ENCODE measurements at places on chromosomes 7 and 10. TPM values are rescaled to one million over a fixed set of nuclear protein-coding genes. Genes with fewer than 3 reads are reported as not detected.
A peak's percentile ranks its signal among the peaks of the same experiment; 100 is the strongest.

Gene ACSL5
- 44.4 TPM for polyA plus RNA-seq

Gene ADCYAP1R1
- polyA plus RNA-seq: not detected

Gene DRGX
- polyA plus RNA-seq: not detected

Gene TAS2R41
- 0.19 TPM for polyA plus RNA-seq

Gene DGKI
- polyA plus RNA-seq: not detected

Gene EVX1
- polyA plus RNA-seq: not detected

Gene TAS2R16
- polyA plus RNA-seq: not detected

Gene LRMDA
- polyA plus RNA-seq: 59.6 TPM

Gene UPP1
- 109 TPM for polyA plus RNA-seq

DNA sequence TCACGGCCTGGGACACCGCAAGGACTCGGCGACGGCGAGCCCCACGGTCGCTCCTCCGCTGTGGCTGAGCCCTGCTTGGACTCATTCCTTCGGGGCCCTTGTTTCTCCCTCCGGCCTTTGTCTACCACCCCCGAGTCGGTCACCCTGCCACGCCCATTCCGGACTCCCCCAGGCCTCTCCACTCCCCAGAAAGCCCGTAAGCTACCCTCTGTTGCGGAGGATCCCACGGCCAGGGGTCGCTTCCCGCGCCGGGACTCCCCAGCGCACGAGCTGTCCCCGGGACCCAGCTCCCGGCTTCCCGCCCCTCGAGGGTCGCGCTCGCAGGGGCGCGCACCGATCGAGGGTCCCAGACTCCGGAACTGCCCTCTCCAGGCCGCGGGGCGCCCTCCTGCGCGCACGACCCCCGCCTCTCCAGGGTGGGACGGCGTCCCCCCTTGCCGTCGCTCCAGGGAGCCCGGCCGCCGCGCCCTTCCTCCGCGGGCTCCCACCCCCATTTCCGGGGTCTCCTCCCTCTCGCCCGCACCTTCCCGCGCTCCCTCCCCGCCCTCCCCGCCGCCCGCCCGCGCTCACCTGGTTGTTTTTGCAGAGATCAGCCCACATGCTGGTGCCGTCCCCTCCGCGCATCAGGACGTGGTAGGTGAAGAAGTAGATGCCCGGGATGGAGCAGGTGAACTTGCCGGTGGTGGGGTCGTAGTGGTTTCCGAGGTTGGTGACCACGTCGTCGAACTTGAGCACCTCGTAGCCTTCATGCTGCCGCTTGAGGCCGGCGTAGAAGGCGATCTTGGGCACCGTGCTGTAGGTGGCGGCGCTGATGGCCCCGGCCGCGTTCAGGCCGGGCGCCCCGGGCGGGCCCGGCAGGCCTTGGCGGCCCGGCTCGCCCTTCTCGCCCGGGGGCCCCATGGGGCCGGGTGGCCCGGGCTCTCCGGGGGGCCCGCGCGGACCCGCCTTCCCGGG is 1.5 kb downstream of the C1QL3 start:
- H3K27me3 ChIP-seq: peaks cover 41% of the 10 kb centered on the region
- no peak overlapping the region for H3K4me3 ChIP-seq
- no peaks in the 10 kb centered on the region for H3K36me3 ChIP-seq
- peaks cover 3% of the 10 kb centered on the region for H3K4me1 ChIP-seq

- no peaks in the 10 kb centered on the region for H3K36me3 ChIP-seq
- no peak for DNase-seq
- no peaks in the 10 kb centered on the region for H3K4me1 ChIP-seq
- no peak overlapping the region for H3K4me3 ChIP-seq
- no peak overlapping the region for H3K27ac ChIP-seq
- H3K27me3 ChIP-seq: no peaks in the 10 kb centered on the region
Measured at GRCh38 chr7:20131776-20132175, 85.4 kb downstream of the MACC1 start.

DNA sequence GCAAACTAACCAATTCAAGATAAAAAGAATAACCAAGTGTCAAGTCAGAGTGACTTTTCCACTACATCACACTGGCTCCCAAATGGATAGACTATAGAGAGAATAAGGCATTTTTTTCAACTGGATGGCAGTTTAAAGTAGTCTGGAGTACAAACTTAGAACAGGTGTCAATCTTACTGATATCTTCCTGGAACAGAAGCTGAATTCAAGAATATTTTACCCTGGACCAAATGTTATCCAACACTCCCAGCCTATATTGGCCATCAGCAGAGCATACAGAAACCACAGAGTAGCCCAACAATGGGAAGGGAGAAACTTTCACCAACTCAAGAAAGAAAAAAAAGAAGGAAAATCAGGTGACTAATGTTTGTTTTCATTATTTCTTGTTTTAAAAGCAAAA is 11.5 kb downstream of the IDE start:
- H3K4me1 ChIP-seq: no peaks in the 10 kb centered on the region
- H3K27ac ChIP-seq: no peak overlapping the region
- peaks cover 67% of the 10 kb centered on the region for H3K36me3 ChIP-seq

DNA sequence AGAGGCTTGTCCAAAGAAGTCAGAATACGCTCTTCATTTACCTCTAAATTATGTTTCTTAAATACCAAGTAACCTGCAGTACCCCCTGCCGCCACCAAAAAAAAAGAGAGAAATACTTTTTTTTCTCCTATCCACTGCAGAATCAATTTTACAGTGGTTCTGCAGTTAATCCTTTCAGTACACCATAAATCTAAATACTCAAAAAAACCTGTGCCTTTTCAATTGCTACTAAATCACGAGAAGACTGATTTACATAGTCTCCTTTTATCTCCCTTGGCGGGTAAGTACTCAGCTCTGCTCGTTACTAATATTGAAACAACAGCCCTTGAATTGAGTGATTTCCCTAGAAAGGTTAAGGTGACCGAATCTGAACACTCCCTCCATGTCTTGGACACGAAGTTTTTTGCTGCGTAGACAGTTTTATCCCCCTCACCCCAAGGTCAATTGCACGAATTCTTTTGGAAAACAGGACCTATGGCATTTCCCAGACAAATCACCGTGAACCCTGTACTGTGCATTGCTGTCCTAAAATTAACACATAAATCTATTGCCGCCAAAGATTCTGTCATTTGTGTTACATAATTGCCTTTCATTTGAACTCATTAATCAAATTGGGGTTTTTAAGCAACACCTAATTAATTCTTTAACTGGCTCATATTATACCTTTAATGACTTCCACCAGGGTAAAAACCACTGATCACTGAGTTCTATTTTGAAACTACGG is 512 bp upstream of the VIM start:
- peak overlapping the region; percentile 77 for H3K4me3 ChIP-seq
- DNase-seq: peak; percentile 65
- peaks cover 50% of the 10 kb centered on the region for H3K4me1 ChIP-seq
- no peaks in the 10 kb centered on the region for H3K27me3 ChIP-seq
- peak overlapping the region; percentile 98 for H3K27ac ChIP-seq

- H3K27ac ChIP-seq: no peak overlapping the region
- no peak for DNase-seq
- no peaks in the 10 kb centered on the region for H3K4me1 ChIP-seq
- H3K27me3 ChIP-seq: no peaks in the 10 kb centered on the region
Measured at GRCh38 chr10:131063311-131063710, 248.2 kb downstream of the TCERG1L start.

- no peak for DNase-seq
- H3K36me3 ChIP-seq: no peaks in the 10 kb centered on the region
- no peak overlapping the region for H3K27ac ChIP-seq
- no peaks in the 10 kb centered on the region for H3K27me3 ChIP-seq
Measured at GRCh38 chr10:24822590-24822989, 98.9 kb upstream of the ARHGAP21 start.

GRCh38 chr10:133474027-133474426 is 20.3 kb downstream of the SCART1 start:
- H3K27ac ChIP-seq: no peak overlapping the region
- H3K4me3 ChIP-seq: no peak overlapping the region
- H3K36me3 ChIP-seq: no peaks in the 10 kb centered on the region
- DNase-seq: no peak
- no peaks in the 10 kb centered on the region for H3K4me1 ChIP-seq
- H3K27me3 ChIP-seq: no peaks in the 10 kb centered on the region

- H3K27me3 ChIP-seq: peaks cover 3% of the 10 kb centered on the region
- H3K4me1 ChIP-seq: peaks cover 16% of the 10 kb centered on the region
- H3K36me3 ChIP-seq: no peaks in the 10 kb centered on the region
- no peak for DNase-seq
- H3K4me3 ChIP-seq: no peak overlapping the region
Measured at GRCh38 chr7:28666154-28666553, 253.8 kb downstream of the CREB5 start.

GRCh38 chr7:30175180-30175579 is 40.4 kb downstream of the MTURN start:
- H3K36me3 ChIP-seq: no peaks in the 10 kb centered on the region
- H3K27me3 ChIP-seq: no peaks in the 10 kb centered on the region
- DNase-seq: no peak
- no peak overlapping the region for H3K27ac ChIP-seq
- H3K4me3 ChIP-seq: no peak overlapping the region
- peaks cover 64% of the 10 kb centered on the region for H3K4me1 ChIP-seq

DNA sequence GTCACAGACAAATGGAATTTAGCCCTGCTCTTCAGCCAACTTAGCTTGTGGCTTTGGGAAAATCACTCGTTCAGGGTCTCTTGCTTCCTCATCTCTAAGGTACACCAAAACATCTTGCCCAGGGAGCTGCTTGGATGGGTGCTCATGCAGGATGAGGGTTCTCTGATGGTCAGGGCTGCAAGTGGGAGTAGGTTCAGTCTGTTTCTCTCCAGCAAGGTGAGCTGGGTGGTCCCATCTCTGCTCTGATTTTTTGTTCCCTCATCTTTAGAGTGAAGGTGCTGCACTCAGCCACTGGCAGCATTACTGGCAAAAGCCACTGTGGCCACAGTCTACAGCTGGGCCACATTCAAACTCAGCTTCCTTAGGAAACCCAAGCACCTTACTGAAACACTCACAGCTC is 149.9 kb upstream of the GPR26 start:
- no peaks in the 10 kb centered on the region for H3K36me3 ChIP-seq
- H3K4me3 ChIP-seq: no peak overlapping the region
- H3K27me3 ChIP-seq: peaks cover 6% of the 10 kb centered on the region
- no peaks in the 10 kb centered on the region for H3K4me1 ChIP-seq
- DNase-seq: no peak

- no peaks in the 10 kb centered on the region for H3K27me3 ChIP-seq
- H3K27ac ChIP-seq: peak overlapping the region; percentile 77
- no peak overlapping the region for H3K4me3 ChIP-seq
- peak; percentile 97 for DNase-seq
- peaks cover 41% of the 10 kb centered on the region for H3K4me1 ChIP-seq
Measured at GRCh38 chr10:113179265-113179664, 229.2 kb downstream of the TCF7L2 start.

- DNase-seq: no peak
- no peak overlapping the region for H3K4me3 ChIP-seq
- H3K36me3 ChIP-seq: no peaks in the 10 kb centered on the region
- no peak overlapping the region for H3K27ac ChIP-seq
- H3K4me1 ChIP-seq: no peaks in the 10 kb centered on the region
- H3K27me3 ChIP-seq: no peaks in the 10 kb centered on the region
Measured at GRCh38 chr10:103713676-103714075, 141.7 kb downstream of the SH3PXD2A start.

DNA sequence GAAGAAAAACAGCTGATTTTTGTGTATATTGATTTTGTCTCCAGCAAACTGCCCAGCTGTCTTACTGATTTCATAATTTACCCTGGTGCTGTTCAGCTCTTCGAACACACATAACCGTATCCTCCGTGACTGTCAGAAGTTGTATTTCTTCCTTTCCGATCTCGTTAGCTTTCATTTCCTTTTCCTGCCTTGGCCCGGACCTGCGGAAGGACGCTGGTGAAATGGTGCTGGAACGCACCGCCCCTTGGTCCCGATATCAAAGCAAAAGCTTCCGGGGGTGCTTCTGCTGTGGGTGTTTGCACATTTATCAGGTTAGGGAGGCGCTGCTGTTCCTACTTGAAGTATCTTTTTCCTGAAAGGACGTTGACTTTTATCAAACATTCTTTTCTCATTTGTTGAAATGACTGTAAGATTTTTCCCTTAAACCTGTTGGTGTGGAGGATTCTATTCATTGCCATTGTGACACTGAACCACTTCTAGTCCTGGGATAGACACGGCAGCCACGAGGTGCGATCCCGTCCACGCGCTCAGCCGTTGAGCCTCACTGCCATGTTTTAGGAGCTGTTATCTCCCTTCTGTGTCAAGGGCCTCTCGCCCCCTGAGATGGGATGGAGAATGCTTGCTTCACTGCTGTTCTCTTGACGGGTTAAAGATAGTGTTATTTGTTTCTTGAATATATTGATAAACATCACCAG is 72.6 kb downstream of the FOXL3 start:
- peaks cover 22% of the 10 kb centered on the region for H3K4me1 ChIP-seq
- H3K4me3 ChIP-seq: peak overlapping the region; percentile 4
- peak overlapping the region; percentile 15 for H3K27ac ChIP-seq
- no peaks in the 10 kb centered on the region for H3K27me3 ChIP-seq
- H3K36me3 ChIP-seq: no peaks in the 10 kb centered on the region

Measured in CD14-positive monocyte (primary cell).